ENCODE measurements at places on chromosomes 7 and 10.

- no peak for DNase-seq
Observed at GRCh38 chr10:90930070-90930837, 9.4 kb upstream of the ANKRD1 start.

- no peak for DNase-seq
Observed at GRCh38 chr10:100103581-100103980, 21.9 kb upstream of the CPN1 start.

GRCh38 chr7:571718-572415, 52.2 kb upstream of the PDGFA start:
- no peak for DNase-seq

GRCh38 chr7:138542183-138542582, 82.1 kb downstream of the TRIM24 start:
- DNase-seq, result no peak

DNA sequence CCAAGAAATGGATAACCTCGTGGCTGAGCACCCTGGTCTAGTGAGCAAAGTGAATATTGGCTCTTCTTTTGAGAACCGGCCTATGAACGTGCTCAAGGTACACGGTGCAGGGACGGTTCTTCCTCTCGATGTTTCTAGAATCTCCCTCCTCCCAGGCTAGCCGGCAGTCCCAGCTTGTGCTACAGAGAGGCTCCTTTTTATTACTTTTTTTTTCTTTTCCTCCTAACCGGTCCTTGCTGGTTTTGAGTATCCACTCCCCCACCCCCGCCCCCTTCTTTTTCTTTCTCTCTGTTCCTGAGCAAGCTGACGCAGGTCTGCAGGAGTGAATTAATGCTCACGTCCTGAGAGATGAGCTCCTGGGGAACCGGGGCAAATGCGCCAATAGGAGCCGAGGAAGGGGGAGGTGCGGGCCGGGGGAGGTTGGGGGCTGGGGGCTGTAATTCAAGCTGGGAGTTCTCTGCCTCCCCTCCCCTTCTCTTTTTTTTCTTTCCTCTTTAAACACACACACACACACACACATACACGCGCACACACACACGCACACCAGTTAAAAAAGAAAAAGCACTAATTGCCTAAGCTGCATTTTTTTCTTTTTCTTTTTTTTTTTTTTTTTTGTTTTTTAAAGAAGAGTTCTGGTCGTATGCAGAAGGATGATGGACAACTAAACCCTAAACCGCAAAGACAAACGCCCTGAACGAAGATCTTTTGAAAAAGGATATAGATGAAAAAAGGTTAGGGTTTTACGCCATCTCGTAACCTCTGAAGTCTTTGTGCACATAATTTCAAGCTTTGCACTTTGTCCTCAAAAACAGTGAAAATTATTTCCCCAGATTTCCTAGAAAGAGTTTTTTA, 6.6 kb downstream of the CPA2 start:
- DNase-seq, result no peak

DNA sequence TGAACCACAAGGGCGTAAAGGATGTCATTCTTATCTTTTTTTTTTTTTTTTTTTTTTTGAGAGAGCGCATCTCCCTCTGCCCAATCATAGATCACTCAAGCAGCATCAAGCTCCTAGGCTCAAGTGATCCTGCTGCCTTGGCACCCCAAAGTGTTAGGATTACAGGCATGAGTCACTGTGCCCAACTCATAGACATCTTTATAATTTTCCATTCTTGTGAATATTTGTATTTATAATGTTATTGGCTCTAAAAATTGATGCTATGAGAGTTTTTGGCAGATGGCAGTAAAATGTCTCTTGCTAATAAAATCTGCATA, 128.7 kb downstream of the AKR1D1 start:
- no peak for DNase-seq

DNA sequence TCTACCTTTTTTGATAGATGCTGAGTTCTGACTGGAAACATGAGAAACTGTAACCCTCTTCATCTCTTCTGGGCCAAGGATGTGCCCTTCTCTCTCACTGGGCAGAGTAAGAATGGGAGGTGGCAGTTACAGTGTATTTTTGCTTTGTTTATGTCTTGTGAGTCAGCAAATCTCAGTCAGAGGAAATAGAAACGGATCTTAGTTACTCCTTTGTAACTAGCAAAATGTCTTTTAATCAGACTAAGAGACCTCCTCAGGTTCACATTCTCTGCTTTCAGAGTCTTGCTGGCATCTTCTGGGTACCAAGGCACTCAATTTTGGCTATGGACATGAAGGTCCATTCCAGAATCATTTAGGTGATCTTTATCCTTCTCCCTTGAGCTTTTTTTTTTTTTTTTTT, 70.9 kb downstream of the HHEX start:
- no peak for DNase-seq

GRCh38 chr10:126568809-126569385, 101.6 kb downstream of the C10orf90 start:
- DNase-seq, result no peak

- DNase-seq, result no peak
Observed at GRCh38 chr7:41275255-41275654, 427.6 kb downstream of the INHBA start.

- no peak for DNase-seq
Observed at GRCh38 chr10:121127151-121127906, 276.2 kb downstream of the WDR11 start.

GRCh38 chr7:101749891-101750290, 67.5 kb upstream of the CUX1 start:
- no peak for DNase-seq

- DNase-seq, result no peak
Observed at GRCh38 chr7:80856769-80857168, 62.1 kb downstream of the SEMA3C start.

DNA sequence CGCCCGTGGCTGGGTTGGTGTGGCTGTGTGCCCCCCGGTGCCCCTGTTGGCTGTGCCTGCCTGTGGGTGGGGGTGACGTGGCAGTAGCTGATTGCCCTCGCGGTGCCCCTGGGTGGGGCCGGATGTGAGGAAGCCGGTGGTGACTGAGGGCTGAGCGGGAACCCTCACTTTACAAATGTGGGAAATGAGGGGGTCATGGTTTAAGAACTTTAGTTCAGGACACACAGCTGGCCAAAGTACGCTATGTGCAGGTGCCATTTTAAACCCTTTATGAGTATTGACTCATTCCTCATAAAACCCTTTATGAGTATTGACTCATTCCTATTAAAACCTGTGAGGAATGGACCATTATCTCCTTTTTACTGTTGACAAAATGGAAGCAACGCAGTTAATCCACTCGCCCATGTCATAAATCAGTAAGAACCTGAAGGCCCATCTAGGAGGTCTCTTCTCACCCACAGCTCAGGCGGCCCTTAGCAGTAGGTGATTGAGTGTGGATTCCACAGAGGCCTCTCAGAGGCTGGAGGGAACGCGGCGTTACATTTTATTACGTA, 290.1 kb upstream of the COBL start:
- no peak for DNase-seq

DNA sequence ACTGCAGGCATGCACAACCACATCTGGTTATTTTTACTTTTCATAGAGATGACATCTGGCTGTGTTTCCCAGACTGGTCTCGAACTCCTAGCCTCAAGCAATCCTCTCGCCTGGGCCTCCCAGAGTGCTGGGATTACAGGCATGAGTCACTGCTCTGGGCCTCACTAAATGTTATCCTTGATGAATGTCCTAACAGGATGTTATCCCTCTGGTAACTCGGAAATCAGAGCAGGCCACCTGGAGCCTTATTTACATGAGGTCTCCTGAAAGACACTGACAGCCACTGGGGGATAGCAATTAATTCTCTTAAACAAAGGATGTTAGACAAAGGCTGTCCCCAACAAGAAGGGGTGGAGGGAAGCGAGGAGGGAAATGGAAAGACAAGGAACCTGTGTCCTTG, 4.5 kb upstream of the ZNF438 start:
- DNase-seq, result no peak

DNA sequence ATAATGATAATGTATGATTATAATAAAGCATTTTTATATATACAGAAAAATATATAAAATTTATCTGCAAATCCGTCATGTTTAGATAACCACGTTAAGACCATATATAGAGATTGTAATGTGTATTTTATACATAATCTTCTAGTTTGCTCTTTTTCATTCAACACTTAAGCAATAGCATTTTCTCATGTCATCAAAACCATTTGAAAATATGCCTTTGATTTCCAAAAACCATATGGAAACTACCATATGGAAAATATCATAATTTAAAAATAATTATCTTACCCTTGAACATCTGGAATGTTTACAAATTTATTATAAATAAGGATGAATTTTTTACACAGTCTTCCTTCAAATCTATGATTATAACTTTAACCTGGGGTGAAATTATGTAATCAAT, 250.4 kb upstream of the NPSR1 start:
- DNase-seq, result no peak

DNA sequence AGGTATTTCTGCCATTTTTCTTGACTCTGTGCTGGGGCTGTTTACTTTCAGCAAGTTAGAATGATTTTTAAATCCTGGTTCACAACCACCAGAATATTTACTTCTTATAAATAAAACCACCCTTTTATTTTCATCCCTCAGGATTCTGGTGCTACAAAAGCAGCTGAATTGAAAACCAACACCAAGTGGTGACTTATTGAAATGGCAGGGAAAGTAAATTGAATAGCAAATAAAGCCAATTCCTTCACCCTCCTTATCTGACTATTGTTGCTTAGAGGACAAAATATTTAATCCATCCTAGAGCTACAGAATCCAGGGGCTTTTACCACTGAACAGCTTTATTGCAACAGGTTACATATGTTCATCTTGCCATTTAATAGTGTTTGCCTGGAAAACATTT, 828.6 kb upstream of the GHITM start:
- no peak for DNase-seq

GRCh38 chr7:102895602-102896001, 17.2 kb upstream of the LRRC17 start:
- DNase-seq, result no peak

DNA sequence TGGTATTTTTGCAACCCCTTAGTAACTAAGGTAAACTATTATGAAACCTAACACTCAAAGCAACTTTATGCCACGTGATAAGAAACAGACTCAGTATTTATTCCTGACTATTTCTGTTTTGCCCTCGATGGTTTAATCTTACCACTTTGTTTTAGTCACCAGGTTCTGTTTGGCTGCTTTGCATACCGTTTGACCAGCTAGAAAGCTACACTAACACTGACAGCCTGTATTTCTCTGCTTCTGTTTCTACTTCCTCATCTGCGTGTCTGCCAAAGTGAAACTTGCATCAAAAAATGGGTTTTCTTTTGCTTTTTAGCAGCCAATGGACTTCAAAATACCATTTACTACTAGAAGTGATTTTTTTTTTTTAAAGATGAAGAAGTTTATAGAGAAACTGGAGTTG, 802.5 kb downstream of the GRM8 start:
- DNase-seq, result no peak

GRCh38 chr7:123716877-123717276, 31.9 kb downstream of the WASL start:
- DNase-seq, result no peak

- no peak for DNase-seq
Observed at GRCh38 chr10:112365014-112365432, 8.9 kb upstream of the ACSL5 start.

DNA sequence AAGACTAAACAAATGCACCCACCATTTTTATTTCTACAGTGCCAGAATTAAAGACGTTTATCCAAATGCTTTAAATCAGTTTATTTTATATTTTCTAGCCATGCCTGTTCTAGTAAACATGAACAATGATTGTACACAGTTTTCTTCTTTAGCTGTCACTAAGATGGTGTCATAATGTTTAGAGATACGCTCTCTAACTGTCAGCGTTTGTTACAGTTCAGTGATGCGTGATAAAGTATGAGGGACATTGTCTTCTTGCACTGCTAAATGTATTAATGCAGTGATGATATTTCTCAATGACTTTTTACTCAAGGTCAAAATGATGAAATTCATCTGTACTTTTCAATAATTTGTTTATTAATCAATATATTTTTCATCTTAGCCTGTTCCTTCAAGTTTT, 513.6 kb downstream of the ATRNL1 start:
- no peak for DNase-seq

DNA sequence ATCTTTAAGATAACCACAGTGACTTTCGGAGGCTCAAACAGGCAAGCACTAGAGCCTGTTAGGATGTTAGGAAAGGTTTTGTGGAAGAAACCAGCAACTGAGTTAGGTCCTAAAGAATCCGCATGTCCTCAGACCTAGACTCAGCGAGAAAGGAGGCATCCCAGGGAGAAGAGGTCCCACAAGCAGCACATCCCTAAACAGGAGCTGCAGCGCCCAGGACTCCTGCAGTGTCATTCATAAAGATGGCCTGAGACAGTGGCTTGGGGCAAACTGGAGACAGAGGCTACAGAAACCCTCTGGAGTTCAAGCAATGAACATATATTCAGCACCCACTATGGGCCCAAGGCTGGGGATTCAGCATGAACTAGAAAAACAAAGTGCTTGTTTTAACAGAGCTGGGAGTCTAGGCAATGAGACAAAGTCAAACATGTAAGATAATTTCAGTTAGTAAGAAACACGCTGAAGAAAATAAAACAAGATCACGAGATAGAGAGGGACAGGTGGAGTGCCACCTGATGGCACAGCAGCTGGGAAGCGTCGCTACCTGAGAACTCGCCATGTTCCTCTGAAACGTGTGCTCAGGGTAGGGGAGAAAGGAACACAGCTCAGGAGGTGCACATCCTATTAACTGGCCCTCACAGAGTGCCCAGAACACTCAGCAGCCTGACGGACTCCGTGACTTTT, 48.1 kb downstream of the PARD3 start:
- no peak for DNase-seq

DNA sequence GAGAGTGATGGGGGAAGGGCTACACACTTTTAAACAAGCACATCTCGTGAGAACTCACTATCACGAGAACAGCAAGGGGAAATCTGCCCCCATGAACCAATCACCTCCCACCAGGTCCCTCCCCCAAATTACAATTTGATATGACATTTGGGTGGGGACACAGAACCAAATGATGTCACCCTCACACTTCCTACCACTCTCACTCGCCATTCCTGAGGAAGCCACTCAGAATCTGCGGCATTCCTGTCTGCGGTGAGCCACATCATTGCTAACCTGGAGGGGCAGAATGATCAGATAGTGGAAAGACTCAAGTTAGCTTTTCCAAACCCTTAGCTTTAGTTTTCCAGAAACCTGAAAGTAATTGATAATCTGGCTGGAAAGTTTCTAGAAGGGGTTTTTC, 66.9 kb downstream of the MYO3A start:
- no peak for DNase-seq

- DNase-seq, result no peak
Observed at GRCh38 chr7:134995239-134996096, 9.2 kb downstream of the AGBL3 start.

DNA sequence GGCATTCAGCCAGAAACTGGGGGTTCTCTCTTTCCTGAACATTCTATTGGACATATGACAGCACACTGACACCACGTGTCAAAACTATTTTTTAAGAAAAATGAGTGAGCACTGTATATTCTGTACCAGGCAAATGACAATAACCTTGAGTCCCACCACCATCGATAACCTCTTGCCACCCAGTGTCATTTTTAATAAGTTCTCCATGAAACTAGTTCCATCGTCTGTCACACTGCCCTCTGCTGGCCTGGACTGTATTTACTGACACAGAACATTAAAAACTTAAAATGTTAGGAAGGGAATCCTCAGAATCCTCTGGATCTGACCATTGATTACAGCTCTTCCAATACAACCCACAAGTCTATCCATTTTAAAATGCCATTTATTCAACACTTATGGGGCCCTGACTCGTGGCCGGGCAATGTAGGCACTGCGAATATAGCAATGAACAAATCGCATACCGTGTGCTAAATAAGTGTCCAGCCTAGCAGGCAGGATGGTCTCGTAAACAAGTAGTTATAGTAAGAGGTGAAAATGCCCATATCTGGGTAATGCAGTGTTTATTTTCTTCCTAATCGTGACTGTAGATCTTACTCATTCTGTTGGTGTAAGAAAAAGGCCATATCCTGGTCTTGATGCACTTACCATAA, 35.9 kb upstream of the CACNB2 start:
- no peak for DNase-seq
